ENCODE measurements at places on chromosomes 1 and 21.

GRCh38 chr1:193629875-193630274, 443.5 kb upstream of the B3GALT2 start:
- DNase-seq, result no peak

DNA sequence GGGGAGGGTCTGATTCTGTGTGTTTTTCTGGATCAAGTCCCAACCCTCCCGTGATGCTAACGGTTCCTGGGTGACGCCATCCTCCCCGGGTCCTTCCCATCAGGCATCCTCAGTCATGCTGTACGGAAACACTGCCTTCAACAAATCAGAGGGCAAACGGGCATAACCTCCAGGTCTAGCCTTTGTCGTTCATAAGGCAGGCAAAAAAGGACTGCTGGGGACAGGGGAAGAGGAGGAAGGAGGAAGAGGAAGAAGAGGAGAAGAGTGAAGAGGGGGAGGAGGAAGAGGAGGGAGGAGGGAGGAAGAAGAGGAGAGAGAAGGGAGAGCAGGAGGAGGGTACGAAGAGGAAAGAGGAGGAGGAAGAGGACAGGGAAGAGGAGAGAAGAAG, 84.4 kb downstream of the ITPKB start:
- DNase-seq, result no peak

DNA sequence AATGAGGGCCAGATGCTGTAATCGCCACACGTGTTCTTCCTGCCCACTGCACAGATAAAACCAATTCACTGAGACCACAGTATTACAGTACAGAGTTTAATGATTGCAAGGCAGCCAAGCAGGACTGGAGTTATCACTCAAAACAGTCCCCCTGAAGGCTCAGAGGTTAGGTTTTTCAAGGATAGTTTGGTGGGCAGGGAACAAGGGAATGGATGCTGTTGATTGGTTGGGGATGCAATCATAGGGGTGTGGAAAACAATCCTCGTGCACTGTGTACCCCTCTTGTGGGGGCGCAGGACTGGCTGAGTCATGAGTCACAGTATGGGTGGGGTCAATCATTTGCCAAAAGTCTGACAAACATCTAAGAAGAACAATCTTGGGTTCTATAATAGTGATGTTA, 12.4 kb upstream of the USP1 start:
- DNase-seq, result no peak

DNA sequence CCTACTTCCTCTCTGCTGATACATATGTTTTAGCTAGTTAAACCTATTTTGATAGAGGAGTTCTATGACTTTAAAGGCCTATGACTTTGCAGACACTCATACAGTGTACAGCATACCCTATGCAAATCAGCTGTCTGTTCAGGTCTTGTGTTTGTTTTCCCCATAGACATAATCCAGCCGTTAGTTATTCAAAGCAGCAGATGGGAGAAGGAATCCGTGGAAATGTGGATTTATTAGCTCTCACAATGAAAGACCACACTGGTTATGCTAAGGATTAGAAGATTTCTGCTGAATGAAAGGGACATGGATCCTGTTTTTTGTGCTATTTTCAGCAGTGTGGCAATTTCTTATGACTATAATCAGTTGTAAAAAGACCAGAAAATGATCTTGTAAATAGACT, 59.8 kb downstream of the MAST2 start:
- no peak for DNase-seq

- no peak for DNase-seq
Measured at GRCh38 chr1:3707298-3707938, 44.8 kb upstream of the CCDC27 start.

DNA sequence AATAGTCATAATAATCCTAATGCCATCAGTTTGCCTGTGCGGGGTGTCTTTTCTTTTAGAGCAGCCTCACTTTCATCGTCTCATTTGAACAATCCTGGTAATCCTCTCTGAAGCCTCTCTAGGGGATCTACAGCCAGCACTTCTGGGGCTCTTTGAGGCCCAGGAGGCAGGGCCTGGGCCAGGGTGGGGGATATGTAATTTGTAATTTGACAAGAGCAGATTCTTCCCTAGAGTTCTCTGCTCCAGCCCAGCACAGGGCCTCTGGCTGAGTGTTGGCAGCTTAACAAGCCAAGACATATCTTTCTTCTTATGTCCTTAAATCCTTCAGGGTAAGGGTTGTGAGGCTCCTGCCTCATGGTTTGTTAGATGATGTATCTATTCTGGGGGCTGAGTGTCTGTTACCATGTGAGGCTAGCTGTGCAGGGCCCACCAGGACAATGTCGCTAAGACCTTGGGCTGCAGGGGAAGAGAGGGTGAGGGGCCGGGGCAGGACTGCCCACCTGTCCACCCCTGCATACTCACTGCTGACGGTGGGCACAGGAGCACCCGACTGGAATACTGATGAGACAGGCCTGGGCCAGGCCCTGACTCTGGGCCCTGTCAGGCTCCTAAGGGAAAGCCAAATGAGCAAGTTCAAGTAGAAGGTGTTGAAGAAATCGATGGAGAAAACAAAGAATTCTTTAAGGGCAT, 45.3 kb upstream of the PARP1 start:
- no peak for DNase-seq

GRCh38 chr1:212853658-212854057, 4.4 kb upstream of the FLVCR1 start:
- DNase-seq, result no peak

GRCh38 chr1:47323599-47324031, 9.7 kb upstream of the STIL start:
- no peak for DNase-seq

DNA sequence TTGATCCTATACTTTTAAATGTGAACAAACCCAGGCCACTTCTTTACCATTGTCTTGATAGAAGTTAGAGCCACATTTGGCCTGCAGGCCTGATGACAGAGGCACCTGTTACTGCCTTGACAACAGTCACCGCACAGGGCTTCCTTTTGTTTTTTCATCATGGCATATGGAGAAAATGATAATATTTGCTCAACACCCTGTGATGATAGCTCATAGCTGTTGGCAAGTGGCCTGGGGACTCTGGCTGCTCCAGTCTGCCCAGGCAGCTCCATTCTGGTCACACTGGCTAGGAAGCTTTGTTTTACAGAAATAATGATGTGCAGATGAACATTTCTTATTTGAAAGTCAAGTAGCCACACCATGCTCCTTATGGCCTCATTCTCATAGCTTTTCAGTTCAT, 89.6 kb upstream of the GPR88 start:
- no peak for DNase-seq

DNA sequence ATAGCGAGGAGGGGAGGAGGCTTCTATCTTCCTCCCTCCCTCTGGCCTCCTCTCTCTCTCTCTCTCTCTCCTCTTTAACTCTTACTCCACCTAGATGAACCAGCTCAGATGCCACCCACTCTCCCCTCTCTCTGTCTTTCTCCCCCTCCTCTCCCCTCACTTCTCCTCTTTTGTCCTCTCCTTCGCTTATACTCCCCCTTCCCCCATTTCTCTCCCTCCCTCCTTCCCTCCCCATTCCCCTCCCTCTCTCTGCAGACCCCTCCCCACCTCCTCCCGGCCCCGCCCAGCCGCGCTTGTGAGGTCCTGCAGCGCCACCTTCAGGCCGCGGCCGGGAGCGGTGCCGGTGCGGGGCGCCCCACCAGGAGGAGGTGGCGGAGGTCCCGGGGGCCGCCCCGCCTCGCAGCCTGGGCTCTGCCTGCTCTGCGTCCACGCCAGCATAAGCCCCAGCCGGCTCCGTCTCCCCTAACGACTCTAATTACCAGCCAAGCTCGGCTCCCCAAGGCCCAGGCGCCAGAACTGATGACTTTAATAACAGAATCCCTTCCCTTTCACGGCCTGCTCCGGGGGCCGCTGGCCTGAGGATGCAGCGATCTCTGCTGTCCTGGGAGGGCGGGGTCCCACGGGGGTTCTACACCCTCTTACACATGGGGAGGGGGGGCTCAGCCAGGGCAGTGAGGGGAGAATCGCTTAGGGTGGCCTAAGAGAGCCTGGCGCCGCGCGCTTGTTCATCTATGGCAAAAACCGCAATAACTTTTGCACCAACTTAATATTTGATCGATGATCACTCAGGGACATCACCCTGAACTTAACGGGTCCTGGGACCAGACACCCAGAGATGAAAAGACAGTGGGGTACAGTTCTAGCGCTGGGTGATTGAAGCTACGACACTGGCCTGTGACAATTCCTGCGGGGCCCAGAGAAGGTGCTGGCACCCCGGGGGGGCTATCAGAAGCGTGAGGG, 637.3 kb downstream of the MATN1 start:
- DNase-seq, result no peak

GRCh38 chr1:26162220-26162709, 3.4 kb downstream of the FAM110D start:
- DNase-seq, result no peak

GRCh38 chr1:218874313-218874712, 299.4 kb upstream of the LYPLAL1 start:
- DNase-seq, result no peak

GRCh38 chr1:174197547-174197946, 38.2 kb downstream of the RABGAP1L start:
- DNase-seq, result no peak

- DNase-seq, result no peak
Measured at GRCh38 chr1:233180641-233181364, 114.7 kb downstream of the PCNX2 start.

DNA sequence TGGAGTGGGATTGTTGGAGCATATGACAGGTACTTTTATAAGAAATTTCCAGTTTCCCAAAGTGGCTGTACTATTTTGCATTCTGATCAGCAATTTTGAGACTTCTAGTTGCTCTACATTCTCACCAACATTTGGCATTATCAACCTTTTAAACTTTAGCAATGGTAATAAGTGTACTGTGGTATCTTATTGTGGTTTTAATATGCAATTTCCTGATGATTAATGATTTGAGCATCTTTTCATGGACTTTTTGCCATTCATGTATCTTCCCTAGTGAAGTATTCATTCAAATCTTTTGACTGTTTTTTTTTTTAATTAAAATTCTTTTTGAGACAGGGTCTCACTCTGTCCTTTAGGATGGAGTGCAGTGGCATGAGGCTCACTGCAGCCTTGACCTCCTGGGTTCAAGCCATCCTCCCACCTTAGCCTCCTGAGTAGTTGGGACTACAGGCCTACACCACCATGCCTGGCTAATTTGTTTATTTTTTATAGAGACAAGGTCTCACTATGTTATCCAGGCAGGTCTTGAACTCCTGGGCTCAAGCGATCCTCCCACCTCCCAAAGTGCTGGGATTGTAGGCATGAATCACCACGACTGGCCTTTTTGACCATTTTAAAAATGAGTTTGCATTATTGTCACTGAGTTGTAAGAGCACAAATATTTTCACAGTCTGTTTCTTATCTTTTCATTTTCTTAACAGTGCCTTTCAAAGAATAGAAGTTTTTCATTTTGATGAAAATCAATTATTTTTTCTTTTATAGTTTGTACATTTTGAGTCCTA, 7.8 kb upstream of the SLC6A9 start:
- no peak for DNase-seq

Data from C1 segment of cervical spinal cord (tissue), 14 donors.